IMR-90 (cell line): ENCODE measurements at places on chromosomes 7 and 10. TPM values are rescaled to one million over a fixed set of nuclear protein-coding genes. Genes with fewer than 3 reads are reported as not detected.

The ANKRD61 gene
- total RNA-seq: under 0.01 and 0.36 TPM in 2 replicates

The ERVW-1 gene
- not detected in 2 replicates for total RNA-seq

The ATOH7 gene
- total RNA-seq: not detected in 2 replicates

The PPP1R17 gene
- total RNA-seq: not detected in 2 replicates

The TRIM8 gene
- total RNA-seq: 25.5 and 30.0 TPM in 2 replicates

The NUDT1 gene
- 36.1 and 49.1 TPM in 2 replicates for total RNA-seq

The GRIFIN gene
- total RNA-seq: not detected in 2 replicates

The ITGB8 gene
- 10.2 and 10.8 TPM in 2 replicates for total RNA-seq

DNA sequence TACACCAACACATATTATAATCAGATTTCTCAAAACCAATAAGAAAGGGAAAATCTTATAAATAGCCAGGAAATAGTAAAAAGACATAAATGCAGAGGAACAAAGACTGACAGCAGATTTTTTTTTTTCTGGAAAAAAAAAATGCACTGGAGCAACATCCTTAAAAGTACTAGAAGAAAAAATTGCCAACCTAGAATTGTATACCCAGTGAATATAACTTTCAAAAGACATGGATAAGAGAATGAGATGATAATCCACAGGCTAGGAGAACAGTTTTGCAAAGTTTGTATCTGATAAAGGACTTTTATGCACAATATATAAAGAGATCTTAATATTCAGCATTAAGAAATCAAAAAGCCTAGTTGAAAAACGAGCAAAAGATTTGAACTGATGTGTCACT lies 554.0 kb downstream of the AUTS2 start:
- no peaks in the 10 kb centered on the region for H3K4me1 ChIP-seq
- DNase-seq: no peak
- no peaks in the 10 kb centered on the region for H3K36me3 ChIP-seq
- H3K27me3 ChIP-seq: no peaks in the 10 kb centered on the region

GRCh38 chr10:58320351-58321049 lies 14.3 kb upstream of the UBE2D1 start:
- no peak for DNase-seq
- H3K4me3 ChIP-seq: no peak overlapping the region
- H3K27ac ChIP-seq: no peak overlapping the region
- H3K36me3 ChIP-seq: no peaks in the 10 kb centered on the region
- no peaks in the 10 kb centered on the region for H3K4me1 ChIP-seq

GRCh38 chr10:131725581-131726069 lies 175.2 kb upstream of the PPP2R2D start:
- H3K4me3 ChIP-seq: no peak overlapping the region
- DNase-seq: no peak
- no peaks in the 10 kb centered on the region for H3K36me3 ChIP-seq
- H3K27ac ChIP-seq: no peak overlapping the region
- no peaks in the 10 kb centered on the region for H3K4me1 ChIP-seq

DNA sequence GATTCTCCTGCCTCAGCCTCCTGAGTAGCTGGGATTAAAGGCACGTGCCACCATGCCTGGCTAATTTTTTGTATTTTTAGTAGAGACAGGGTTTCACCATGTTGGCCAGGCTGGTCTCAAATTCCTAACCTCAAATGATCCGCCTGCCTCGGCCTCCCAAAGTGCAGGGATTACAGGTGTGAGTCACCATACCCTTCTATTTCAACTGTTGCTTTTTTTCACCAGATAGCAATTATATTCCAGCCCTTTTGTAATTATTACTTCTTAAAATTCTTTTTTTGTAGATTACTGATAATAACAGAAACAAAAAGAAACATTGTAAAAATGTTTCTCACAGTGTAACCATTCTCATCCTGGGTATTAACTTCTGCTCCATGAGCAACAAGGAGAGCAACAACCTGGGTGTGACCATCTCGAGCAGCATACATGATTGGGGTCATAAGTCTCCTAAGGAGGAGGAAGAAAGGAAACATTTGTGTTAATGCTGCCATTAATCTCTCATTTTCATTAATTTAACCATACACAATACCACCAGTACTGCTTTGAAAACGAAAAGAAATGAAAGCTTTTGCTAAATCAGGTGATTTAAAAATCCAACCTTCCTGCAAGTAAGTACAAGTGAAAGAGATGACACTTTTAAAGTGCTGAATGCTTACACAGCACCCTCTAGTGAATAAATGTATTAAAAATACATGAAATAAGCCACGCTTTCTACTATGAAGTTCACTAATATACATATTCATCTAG lies 41.8 kb downstream of the ASZ1 start:
- DNase-seq: peak; percentile 53
- H3K36me3 ChIP-seq: no peaks in the 10 kb centered on the region
- no peaks in the 10 kb centered on the region for H3K27me3 ChIP-seq
- no peak overlapping the region for H3K4me3 ChIP-seq
- peaks cover 2% of the 10 kb centered on the region; the same call in 1 of the 2 replicates for H3K4me1 ChIP-seq

- no peak overlapping the region for H3K4me3 ChIP-seq
- H3K27me3 ChIP-seq: no peaks in the 10 kb centered on the region
- peak; percentile 43 for DNase-seq
- H3K4me1 ChIP-seq: peaks cover 7% of the 10 kb centered on the region; the same call in 1 of the 2 replicates
- H3K36me3 ChIP-seq: no peaks in the 10 kb centered on the region
Measured at GRCh38 chr7:112989531-112989930, 97.1 kb downstream of the GPR85 start.

DNA sequence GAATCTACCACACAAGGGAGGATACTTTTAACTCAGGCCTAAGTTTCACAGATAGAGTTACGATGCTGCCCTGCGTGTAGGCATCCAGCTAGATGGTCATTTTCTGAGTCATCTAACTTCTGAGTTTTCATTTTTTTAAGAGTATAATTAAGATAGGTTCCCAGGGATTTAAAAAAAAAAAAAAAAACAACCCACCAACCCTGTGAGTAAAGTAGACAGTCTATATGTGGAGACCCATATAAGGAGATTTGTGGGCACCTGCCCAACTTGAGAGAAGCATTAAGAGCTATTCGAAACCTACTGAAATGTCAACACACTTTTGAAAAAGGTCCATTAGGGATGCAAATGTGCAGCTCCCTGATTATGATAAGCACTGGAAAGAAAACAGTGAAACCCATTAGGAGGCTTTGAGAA lies 257.3 kb downstream of the TRIL start:
- DNase-seq: peak; percentile 58
- H3K27ac ChIP-seq: no peak overlapping the region

DNA sequence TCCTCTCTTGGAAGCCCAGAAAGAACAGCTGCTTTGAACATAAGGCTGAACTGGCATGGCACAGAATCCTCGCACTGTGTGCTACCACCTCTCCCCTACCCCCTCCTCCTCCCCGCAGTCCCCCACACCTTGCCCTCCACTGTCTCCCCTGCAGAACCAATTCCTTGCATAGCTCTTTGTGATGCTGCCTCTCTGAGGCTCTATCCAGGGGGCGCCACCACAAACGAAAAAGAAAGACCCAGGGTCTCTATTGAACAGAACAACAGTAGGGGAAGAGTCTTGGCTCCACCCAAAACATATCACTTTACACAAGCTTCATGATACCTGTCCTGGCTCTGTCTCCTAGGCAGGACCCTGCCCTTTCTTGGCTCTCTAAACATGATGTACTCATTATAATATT lies 26.2 kb upstream of the EBLN1 start:
- H3K4me3 ChIP-seq: no peak overlapping the region
- no peaks in the 10 kb centered on the region; the same call in 1 of the 2 replicates for H3K27me3 ChIP-seq
- no peak for DNase-seq

- H3K4me3 ChIP-seq: no peak overlapping the region
- no peaks in the 10 kb centered on the region for H3K27me3 ChIP-seq
- DNase-seq: no peak
- H3K27ac ChIP-seq: no peak overlapping the region
- H3K4me1 ChIP-seq: no peaks in the 10 kb centered on the region
Measured at GRCh38 chr10:53260213-53260612, 487.6 kb upstream of the MBL2 start.

GRCh38 chr10:97362310-97363033 lies 27.9 kb upstream of the FRAT2 start:
- H3K4me1 ChIP-seq: no peaks in the 10 kb centered on the region
- H3K27me3 ChIP-seq: no peaks in the 10 kb centered on the region
- DNase-seq: no peak
- peaks cover 39% of the 10 kb centered on the region for H3K36me3 ChIP-seq
- H3K27ac ChIP-seq: no peak overlapping the region

GRCh38 chr7:97865104-97865503 lies 7.1 kb downstream of the ASNS start:
- H3K36me3 ChIP-seq: peaks cover 20% of the 10 kb centered on the region
- no peaks in the 10 kb centered on the region for H3K27me3 ChIP-seq
- no peak overlapping the region for H3K27ac ChIP-seq

- H3K27ac ChIP-seq: no peak overlapping the region
- H3K4me3 ChIP-seq: no peak overlapping the region
- peaks cover 2% of the 10 kb centered on the region for H3K27me3 ChIP-seq
Measured at GRCh38 chr10:132943791-132944404, 1.5 kb upstream of the CFAP46 start.

GRCh38 chr7:140229101-140229525 lies 52.3 kb upstream of the KDM7A start:
- no peaks in the 10 kb centered on the region for H3K36me3 ChIP-seq
- no peak overlapping the region for H3K27ac ChIP-seq
- H3K27me3 ChIP-seq: peaks cover 42% of the 10 kb centered on the region
- DNase-seq: no peak
- H3K4me1 ChIP-seq: peaks cover 4% of the 10 kb centered on the region; the same call in 1 of the 2 replicates
- H3K4me3 ChIP-seq: no peak overlapping the region

- no peaks in the 10 kb centered on the region; the same call in 1 of the 2 replicates for H3K36me3 ChIP-seq
- no peaks in the 10 kb centered on the region for H3K27me3 ChIP-seq
- H3K4me3 ChIP-seq: no peak overlapping the region
- no peak for DNase-seq
- no peaks in the 10 kb centered on the region; the same call in 1 of the 2 replicates for H3K4me1 ChIP-seq
Measured at GRCh38 chr10:69911613-69912528, 110.2 kb downstream of the COL13A1 start.

- H3K27me3 ChIP-seq: no peaks in the 10 kb centered on the region
- no peaks in the 10 kb centered on the region for H3K36me3 ChIP-seq
- DNase-seq: no peak
- H3K4me3 ChIP-seq: no peak overlapping the region
- no peak overlapping the region for H3K27ac ChIP-seq
- H3K4me1 ChIP-seq: no peaks in the 10 kb centered on the region
Measured at GRCh38 chr10:130254662-130255061, 118.5 kb downstream of the GLRX3 start.

DNA sequence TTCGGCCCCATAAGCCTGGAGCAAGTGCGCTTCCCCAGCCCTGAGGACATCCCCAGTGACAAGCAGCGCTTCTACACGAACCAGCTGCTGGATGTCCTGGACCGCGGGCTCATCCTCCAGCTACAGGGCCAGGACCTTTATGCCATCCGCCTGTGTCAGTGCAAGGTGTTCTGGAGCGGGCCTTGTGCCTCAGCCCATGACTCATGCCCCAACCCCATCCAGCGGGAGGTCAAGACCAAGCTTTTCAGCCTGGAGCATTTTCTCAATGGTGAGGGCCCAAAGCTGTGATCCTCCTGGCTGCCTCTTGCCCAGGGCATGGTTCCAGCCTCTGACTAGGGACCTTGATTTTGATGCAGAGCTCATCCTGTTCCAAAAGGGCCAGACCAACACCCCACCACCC lies 10.1 kb downstream of the IRF5 start:
- no peak overlapping the region for H3K4me3 ChIP-seq
- H3K27me3 ChIP-seq: peaks cover 5% of the 10 kb centered on the region
- peak; percentile 3 for DNase-seq

DNA sequence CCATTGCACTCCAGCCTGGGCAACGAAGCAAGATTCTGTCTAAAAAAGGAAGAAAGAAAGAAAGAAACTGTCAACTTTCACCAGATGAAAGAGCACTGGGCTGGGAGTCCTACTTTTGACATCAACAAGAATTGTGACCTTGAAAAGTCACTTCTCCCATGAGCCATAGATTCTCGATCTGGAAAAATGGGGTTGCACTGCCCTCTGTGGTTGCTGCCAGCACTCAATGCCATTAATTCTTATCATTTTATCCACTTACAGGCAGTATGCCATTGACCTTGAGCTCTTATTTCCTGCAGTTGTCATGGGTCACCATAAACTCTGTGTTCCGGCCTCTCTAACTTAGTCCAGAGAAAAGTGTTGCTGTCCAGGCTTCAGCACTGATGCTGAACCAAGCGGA lies 137.2 kb downstream of the NOC3L start:
- H3K4me3 ChIP-seq: no peak overlapping the region
- DNase-seq: no peak
- no peak overlapping the region for H3K27ac ChIP-seq
- no peaks in the 10 kb centered on the region for H3K27me3 ChIP-seq

DNA sequence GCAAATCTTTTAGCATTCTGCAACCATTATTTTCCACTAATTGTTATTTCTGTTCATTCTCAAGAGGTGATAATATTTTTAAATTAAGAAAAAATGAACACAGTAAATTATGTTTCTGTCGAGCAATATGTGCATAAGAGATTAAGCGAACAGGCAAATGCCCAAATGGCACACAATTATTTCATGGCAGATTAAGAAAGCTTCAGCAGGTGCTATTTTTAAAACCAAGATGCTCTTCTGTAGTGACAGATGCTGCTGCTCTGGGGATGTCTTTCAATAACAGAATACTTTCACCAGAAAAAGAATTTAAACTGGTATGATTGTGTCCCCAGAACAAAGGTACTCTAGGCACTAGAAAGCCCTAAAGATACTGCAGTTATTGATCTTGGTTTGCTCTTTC lies 412.7 kb upstream of the SORCS1 start:
- H3K27ac ChIP-seq: no peak overlapping the region
- H3K27me3 ChIP-seq: no peaks in the 10 kb centered on the region
- no peak for DNase-seq
- H3K4me3 ChIP-seq: no peak overlapping the region

GRCh38 chr10:6498771-6499170 lies 81.3 kb downstream of the PRKCQ start:
- H3K27ac ChIP-seq: no peak overlapping the region
- H3K27me3 ChIP-seq: peaks cover 5% of the 10 kb centered on the region
- no peak for DNase-seq
- H3K4me3 ChIP-seq: no peak overlapping the region

DNA sequence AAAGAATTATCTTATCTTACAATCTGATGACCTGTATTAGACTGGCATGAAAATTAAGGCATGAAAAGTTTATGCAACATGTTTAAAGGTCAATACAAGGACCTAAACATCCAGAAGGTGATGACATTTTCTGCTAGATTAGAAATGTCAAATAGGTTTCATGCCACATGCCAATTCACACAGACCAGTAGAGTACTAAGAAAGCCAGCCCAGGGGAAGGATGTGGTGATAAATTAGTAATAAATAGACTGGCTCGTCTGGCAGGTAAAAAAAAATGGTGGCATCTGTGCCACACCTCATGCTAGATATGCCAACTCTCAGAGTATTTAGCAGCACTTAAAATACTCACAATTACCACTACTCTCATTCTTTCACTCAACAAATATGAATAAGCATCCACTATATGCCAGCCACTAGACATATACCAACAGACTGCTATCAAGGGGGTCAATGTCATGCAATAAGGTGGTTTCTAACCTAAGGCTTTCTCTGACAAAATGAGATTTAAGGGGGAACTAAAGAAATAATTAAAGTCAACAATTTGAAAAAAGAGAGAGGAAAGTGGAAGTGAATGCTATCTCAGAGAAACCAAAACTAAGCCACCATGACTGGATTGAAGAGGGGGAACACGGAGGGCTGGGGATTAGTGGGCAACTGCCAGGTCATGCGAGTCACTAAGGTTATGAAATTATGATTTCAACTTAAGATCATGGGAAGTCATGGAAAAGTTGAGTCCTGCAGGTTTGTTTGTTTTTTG lies 83.5 kb downstream of the SGMS1 start:
- no peak overlapping the region for H3K27ac ChIP-seq
- peak; percentile 38 for DNase-seq
- peaks cover 2% of the 10 kb centered on the region; the same call in 1 of the 2 replicates for H3K4me1 ChIP-seq
- H3K36me3 ChIP-seq: no peaks in the 10 kb centered on the region
